Renal pelvis (tissue), 12 donors: ENCODE measurements at places on chromosomes 6 and 20. TPM values are rescaled to one million over a fixed set of nuclear protein-coding genes. Genes with fewer than 3 reads are reported as not detected.

Gene BHLHE23
- polyA plus RNA-seq = not detected

Gene FITM2
- polyA plus RNA-seq = 10.1 TPM

GRCh38 chr6:30847971-30848436 lies 36.3 kb upstream of the DDR1 start:
- DNase-seq = no peak

Gene LBP
- not detected for polyA plus RNA-seq

Gene FOXF2
- 0.10 TPM for polyA plus RNA-seq

Gene ITPA
- polyA plus RNA-seq = 61.3 TPM

GRCh38 chr6:2038092-2038491 lies 207.3 kb downstream of the GMDS start:
- no peak for DNase-seq

- no peak for DNase-seq
These were observed 7.6 kb downstream of the TFAP2C start for GRCh38 chr20:56636716-56637115.

GRCh38 chr20:9078826-9079731 lies 10.2 kb downstream of the PLCB4 start:
- no peak for DNase-seq

GRCh38 chr20:33685328-33686099 lies 671 bp downstream of the E2F1 start:
- DNase-seq = no peak

Gene OXT
- polyA plus RNA-seq = 0.81 TPM

DNA sequence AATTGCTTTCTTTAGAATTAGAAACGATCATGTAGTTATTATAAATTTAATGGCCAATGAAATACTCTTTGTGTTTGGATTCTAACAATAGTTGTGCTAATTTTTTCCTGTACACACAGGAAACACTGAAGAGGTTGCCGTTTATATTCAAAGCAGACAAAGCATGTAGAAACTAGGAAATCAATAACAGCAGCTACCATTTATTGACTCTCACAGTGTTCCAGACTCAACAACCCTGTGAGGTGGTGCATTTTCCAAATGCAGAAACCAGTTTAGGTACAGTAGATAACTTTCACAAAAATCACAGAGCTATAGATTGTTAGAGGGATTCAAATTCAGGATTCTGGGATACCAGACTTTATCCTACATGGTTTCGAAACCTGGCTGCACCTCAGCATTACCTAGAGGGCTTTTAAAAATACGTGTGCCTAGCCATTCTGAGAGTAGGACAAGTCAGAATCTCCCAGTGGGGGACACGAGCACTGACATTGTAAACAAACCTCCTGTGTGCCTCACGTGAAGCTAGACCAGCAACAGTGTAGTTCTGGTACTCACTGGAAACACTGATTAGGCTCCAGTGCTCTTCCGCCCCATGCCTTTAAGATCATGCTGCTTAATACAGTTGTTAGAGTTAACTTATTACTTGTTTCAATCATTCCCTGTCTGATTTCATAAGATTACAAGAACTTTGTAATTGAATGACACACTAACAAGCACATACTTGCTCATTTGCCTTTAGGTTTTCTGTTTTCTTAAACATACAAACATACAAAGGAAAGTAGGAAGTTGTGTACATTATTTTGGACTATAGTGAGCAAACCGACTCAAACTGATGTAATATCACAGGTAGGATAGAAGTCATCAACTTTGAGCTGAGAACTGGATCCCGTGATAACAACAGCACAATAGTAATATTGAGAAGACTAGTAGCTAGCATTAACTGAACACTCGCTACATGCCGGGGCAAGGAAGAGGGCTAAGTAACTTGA lies 65.8 kb downstream of the MAP3K4 start:
- DNase-seq = no peak

- no peak for DNase-seq
These were observed 174.7 kb downstream of the FOXC1 start for GRCh38 chr6:1784422-1784884.

Gene CRIP3
- 8.1 TPM for polyA plus RNA-seq

GRCh38 chr20:63968136-63968927 lies 1.4 kb downstream of the ZNF512B start:
- no peak for DNase-seq

GRCh38 chr6:19142275-19142674 lies 694.9 kb upstream of the ID4 start:
- DNase-seq = no peak

Gene HLA-DOA
- polyA plus RNA-seq = 4.4 TPM

- DNase-seq = peak; percentile 60
These were observed 33.6 kb downstream of the APCDD1L start for GRCh38 chr20:58481481-58482021.

Gene CST3
- 208 TPM for polyA plus RNA-seq

Gene LY6G6D
- polyA plus RNA-seq = not detected

Gene HEBP2
- polyA plus RNA-seq = 60.4 TPM

- DNase-seq = peak; percentile 60
These were observed 132.1 kb upstream of the FAM184A start for GRCh38 chr6:119210596-119210995.

DNA sequence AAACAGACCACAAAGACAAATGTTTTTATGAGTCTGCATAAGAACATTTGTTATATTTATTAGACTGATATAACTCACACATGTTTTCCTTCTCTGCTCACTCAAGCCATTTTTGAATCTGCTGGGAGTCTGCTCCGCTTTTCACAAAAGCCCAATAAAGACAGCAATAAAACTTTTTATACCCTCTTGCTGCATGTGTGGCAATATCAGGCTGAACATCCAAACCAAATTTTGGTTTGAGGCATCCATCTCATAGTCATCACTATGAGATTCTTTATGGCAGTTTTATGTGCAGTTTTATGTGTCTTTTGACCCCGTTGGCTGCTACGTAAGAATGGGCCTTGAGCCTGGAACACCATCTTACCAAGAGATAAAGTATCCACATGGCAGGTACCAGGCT lies 1276.8 kb upstream of the ADGRB3 start:
- no peak for DNase-seq

GRCh38 chr20:46456255-46457028 lies 50.0 kb upstream of the ELMO2 start:
- no peak for DNase-seq

Gene IL17A
- polyA plus RNA-seq = not detected

Gene TPD52L2
- 94.7 TPM for polyA plus RNA-seq

DNA sequence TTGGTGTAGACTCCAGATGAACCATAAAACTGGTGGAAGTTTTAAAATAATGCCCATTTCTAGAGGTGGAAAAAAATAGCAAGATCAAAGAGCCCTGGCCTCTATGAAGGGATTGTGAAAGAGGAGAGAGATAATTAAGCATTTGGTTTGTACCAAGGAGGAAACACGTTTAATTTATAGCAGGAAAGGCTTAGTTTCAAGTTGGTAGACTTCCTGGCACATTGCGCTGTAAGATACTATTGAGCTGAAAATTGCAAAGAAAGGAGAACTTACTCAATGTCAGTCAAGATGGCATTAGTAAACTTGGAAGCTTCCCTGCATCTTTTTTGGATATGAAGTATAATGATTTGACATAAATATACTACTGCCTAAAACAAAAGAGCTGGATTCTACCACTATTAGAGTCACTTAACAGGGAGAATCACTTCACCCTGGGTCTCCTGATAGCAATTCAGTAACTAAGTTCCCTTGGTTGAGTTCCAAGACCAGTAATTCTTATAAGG lies 24.4 kb downstream of the MARCKS start:
- no peak for DNase-seq

Gene CEP43
- 25.9 TPM for polyA plus RNA-seq

DNA sequence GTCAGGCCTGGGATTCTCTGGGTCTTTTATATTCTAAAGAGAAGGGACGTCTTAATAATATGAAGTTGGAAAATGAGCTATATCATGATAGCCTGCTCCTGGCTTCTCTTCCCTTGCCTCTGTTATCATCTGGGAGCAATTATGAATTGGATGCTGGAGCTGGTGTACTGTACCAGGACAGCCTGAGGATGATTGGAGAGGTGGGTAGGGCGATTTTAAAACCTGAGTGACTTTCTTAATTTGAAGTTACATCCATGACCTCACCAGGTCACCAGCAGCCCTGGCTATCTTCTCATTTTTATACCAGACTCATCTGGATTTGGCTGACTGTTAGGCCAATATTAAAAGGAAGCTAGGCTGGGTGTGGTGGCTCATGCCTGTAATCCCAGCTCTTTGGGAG lies 317.6 kb downstream of the CLIC5 start:
- DNase-seq = no peak

Gene TFAP2C
- polyA plus RNA-seq = 0.81 TPM

GRCh38 chr6:152154559-152155356 lies 347.3 kb downstream of the ESR1 start:
- no peak for DNase-seq

- no peak for DNase-seq
These were observed 59.1 kb upstream of the C20orf144 start for GRCh38 chr20:33602826-33603590.

DNA sequence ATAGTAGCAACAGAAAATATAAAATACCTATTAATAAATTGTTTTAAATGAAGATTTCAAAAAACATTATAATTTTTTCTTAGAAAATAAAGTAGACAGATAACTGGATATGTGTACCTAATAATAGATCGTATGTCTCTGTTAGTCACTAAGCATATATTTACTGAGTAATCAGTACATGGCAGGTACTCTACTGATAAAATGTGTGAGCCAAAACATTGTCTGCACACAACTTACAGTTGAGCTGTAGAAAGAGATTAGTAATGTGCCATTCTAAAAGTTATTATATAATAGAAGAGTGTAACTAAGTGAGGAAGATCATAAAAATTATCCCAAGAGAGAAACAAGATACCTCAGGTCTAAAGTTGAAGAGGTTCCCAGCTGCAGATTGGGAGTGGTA lies 929.9 kb upstream of the EPHA7 start:
- no peak for DNase-seq

GRCh38 chr20:3686867-3687321 lies 5.1 kb upstream of the ADAM33 start:
- peak; percentile 88 for DNase-seq

DNA sequence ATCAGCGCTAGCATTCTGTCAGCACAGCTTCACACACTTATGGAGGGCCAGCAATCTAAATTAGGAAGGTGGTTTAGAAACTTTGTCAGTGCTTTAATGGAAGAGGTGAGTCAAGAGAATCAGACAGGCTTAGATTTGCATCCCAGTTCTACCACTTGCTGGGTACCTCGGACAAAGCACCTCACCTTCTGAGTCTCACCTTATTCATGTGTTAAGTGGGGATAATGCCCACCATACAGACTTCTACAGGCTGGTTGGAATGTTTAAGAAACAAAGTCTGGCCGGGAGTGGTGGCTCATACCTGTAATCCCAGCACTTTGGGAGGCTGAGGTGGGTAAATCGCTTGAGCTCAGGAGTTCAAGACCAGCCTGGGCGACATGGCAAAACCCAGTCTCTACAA lies 12.2 kb upstream of the STK35 start:
- DNase-seq = no peak

- DNase-seq = no peak
These were observed 49.3 kb upstream of the KLHL31 start for GRCh38 chr6:53714888-53715287.

Gene TP53TG5
- polyA plus RNA-seq = 1.3 TPM

DNA sequence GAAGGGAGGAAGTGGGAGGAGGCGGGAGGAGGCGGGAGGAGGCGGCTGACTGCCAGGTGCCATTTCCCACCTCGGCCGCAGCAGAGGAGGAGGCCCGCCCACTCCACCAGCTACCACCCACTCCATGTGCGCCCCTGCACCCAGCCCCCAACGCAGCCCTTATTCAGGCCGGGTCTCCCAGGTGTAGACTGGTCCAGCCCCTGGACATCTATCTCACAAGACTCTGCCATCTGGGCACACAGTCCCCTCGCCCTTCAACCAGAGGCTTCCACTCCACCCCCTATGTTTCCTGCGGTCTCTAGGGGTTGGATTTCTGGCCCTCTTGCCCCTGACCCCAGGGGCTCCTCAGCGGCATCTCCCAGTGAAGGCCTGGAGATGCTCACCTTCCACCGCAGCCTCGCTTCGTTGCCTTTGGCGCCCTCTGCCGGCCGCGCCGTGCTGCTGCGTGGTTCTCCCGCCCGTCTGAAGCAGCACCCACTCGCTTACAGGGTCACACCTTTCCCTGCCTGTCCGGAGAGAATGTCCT lies 32.6 kb upstream of the FAM83D start:
- DNase-seq = peak; percentile 21

GRCh38 chr20:50314678-50315335 lies 124.2 kb downstream of the CEBPB start:
- DNase-seq = no peak

DNA sequence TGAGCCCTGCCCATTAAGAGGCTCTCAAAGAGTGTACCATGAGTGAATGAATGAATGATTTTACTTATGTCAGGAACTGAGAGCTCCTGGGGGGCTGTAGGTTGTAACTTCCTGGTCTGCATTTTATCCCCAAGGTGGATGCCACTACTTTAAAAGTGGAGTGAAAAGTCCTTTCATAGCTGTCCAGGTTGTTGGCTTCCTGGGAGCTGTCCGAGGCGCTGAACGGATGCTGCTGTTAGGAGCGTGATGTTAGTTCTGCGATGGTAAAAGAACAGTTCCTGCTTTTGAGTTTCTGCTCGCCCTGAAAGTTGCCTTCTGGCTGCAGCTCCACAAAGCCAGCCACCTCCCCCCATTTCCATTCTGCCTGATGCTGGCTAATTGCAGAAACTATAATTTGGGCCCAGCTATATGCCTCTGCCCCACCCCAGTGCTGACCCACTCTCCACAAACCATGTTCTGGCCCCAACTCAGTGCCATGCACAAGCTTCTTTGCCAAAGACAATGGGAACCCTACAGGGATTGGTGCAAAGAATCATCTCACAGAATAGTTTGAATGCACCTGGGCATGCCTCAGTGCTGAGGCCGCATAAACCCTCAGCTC lies 330.9 kb upstream of the CDH4 start:
- DNase-seq = no peak

Gene NCOA3
- polyA plus RNA-seq = 40.1 TPM
